Brain (organoid and tissue), 16 donors: ENCODE measurements at places on chromosomes 7 and 10. TPM values are rescaled to one million over a fixed set of nuclear protein-coding genes. Genes with fewer than 3 reads are reported as not detected.

The ZNF503 gene
- polyA plus RNA-seq: 7.6 TPM

The ZDHHC6 gene
- 20.7 TPM for polyA plus RNA-seq

The CRYGN gene
- polyA plus RNA-seq: 0.70 TPM

The MSS51 gene
- not detected for polyA plus RNA-seq

The PTPRN2 gene
- polyA plus RNA-seq: 130 TPM

The ACTR3C gene
- 3.0 TPM for polyA plus RNA-seq

The CTBP2 gene
- 37.8 TPM for polyA plus RNA-seq

The VWDE gene
- polyA plus RNA-seq: 0.93 TPM

The TRIM8 gene
- 97.4 TPM for polyA plus RNA-seq

The FLNC gene
- 7.8 TPM for polyA plus RNA-seq

The ZNF425 gene
- polyA plus RNA-seq: 2.9 TPM

The OR6V1 gene
- not detected for polyA plus RNA-seq

The NUTM2A gene
- polyA plus RNA-seq: 1.5 TPM

The EIF5AL1 gene
- polyA plus RNA-seq: 0.53 TPM

The CPED1 gene
- 0.22 TPM for polyA plus RNA-seq

The CWF19L1 gene
- polyA plus RNA-seq: 22.1 TPM

The TAS2R5 gene
- not detected for polyA plus RNA-seq

The ATE1 gene
- 11.4 TPM for polyA plus RNA-seq

The CPXM2 gene
- 1.6 TPM for polyA plus RNA-seq

The SPDYE2 gene
- not detected for polyA plus RNA-seq

The NSUN5 gene
- 53.7 TPM for polyA plus RNA-seq

The C10orf62 gene
- polyA plus RNA-seq: not detected

The LIPK gene
- polyA plus RNA-seq: not detected

The TAS2R41 gene
- not detected for polyA plus RNA-seq

The HOXA1 gene
- polyA plus RNA-seq: not detected

The SDK1 gene
- 62.9 TPM for polyA plus RNA-seq

The MOGAT3 gene
- not detected for polyA plus RNA-seq

The MBL2 gene
- not detected for polyA plus RNA-seq

The VOPP1 gene
- 101 TPM for polyA plus RNA-seq

The SPDYE6 gene
- polyA plus RNA-seq: not detected
